ENCODE measurements at places on chromosomes 1 and 21.

- no peak for DNase-seq
Observed at GRCh38 chr1:22754824-22755223, 44.2 kb downstream of the EPHB2 start.

- DNase-seq: no peak
Observed at GRCh38 chr1:39689214-39689613, 2.0 kb downstream of the HPCAL4 start.

DNA sequence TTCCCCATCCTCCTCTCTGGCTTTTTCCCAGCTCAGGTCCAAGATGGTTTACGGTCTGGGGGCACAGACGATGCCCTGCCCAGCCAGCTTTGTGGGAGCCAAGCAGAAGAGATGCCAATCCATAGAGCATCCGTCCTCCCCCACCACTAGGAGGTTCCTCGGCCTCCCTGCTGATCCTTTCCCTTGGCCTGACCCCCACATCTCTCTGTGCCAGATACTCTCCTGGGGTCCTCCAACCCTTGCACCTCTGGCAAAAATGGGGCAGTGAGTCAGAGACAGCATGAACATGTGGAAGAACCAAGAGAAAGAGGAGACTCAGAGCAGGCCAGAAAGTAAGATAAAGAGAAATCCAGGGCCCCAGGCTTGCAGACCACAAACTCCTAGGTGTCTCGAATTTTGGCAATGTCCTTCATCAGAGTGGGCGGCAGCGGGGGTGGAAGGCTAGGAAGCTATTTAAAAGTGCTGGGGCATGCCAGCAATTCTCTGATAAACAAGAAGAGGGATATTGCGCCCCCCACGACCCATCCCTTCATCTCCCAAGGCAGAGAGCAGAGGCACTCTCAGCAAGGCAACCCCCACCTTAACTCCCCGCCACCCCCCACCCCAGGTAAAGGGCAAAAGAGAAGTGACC, 11.4 kb downstream of the BLACAT1 start:
- no peak for DNase-seq

- peak; percentile 9 for DNase-seq
Observed at GRCh38 chr1:62912028-62912638, 128.2 kb downstream of the ATG4C start.

DNA sequence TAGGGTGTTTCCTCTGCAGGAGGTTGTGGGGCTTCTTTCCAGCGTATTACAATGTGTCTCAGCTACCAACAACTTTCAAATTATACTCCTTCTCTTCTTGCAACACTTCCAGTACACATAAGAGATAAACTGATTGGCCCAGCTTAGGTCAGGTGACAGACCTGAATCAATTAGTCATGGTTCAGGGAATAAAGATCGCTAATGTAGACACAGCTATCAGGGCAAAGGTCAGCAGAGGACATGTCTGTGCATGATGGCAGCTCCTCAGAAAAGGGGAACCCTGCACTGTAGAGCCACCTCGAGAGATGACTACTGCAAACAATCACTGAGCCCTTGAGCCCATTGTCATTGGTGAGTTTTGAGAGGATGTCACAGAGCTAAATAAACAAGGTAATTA, 36.8 kb upstream of the PKN2 start:
- no peak for DNase-seq

DNA sequence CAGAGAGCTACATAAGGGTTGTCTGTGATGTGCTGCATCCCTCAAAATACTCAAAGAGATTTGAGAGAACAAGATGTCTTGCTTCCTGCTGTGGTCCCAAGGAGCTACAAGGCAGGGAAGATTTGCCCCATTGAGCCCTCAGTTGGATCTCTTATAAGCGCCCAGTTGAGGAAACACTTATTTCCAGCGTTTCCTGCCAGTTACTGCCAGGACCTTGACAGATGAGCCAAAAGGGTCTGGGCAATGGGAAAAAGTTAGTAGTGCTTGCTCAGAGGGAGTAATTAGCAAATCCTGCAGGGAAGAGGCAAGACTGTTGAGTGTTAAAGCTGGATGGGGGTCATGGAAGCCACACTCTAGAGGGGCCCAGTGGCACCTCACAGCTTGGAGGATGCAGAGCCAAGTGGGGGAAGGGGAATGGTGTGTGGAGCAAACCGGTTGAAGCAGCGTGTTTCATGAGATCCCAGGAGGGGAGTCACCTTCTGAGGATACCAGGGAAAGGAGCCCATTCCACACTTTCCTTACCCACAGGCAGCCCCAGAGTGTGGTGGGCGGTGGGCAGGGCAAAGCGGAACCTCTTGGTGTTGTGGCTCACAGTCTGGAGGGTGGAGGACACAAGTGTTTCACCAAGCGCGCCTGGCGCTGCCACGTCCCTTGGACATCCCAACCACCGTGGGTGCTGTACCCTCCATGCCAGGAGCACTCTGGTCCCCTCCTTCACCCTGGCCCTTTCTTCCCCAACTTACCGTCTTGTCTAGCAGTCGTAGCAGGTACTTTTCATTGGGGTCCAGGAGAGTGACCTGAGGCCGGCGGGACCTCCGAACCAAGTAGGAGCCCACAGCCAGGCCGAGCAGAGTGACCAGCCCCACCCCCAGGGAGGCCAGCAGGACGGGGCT, 805 bp downstream of the CYB5R1 start:
- no peak for DNase-seq

GRCh38 chr1:90573736-90574135, 143.4 kb downstream of the BARHL2 start:
- DNase-seq: no peak

DNA sequence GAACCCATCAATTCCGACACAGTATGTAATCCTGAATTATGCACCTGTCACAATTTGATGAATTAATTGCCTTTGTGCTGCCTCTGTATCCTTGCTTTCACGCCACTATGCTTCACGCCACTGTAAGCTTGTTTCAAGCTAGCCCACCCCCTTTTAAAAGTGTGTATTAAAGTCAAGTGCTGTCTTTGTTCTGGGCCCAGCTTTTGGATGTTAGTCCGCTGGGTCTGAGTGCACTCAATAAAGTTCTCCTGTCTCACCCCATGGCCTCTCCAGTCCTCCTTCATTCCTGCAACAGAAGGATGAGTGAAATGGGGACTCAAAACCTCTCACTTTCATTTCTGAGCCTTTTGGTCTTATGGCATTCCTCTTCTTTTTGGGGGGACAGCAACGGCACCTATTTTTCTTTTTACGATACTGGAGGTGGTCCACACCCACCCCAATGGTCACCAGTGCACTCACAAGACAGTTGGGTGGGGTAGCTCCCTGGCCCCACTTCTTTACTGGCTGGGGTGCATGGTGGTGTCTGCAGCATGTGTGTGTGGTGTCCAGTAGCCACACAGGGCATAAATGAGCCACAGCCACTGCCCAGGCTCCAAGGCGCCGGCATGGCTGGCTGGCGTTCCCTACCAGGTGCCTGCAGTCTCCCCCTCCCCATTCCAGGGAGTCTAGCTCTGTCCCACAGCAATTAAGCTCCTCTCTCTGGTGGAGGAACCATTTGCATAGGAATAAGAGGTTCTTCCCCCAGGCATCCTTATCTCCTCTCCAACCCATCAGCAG, 1.8 kb downstream of the THEM4 start:
- DNase-seq: no peak

GRCh38 chr1:224067621-224068457, 46.1 kb upstream of the FBXO28 start:
- no peak for DNase-seq

- no peak for DNase-seq
Observed at GRCh38 chr1:43147625-43148327, 24.3 kb downstream of the EBNA1BP2 start.

GRCh38 chr1:162485236-162485635, 12.4 kb upstream of the UHMK1 start:
- DNase-seq: no peak

- DNase-seq: no peak
Observed at GRCh38 chr1:19234224-19234623, 17.1 kb downstream of the EMC1 start.

GRCh38 chr1:62688687-62689085, 500 bp upstream of the DOCK7 start:
- no peak for DNase-seq

GRCh38 chr1:100875228-100875627, 19.4 kb downstream of the EXTL2 start:
- DNase-seq: no peak

- no peak for DNase-seq
Observed at GRCh38 chr1:119831027-119831426, 19.8 kb upstream of the REG4 start.

GRCh38 chr21:45135122-45135521, 60.7 kb downstream of the ADARB1 start:
- no peak for DNase-seq

- DNase-seq: no peak
Observed at GRCh38 chr1:20282533-20282932, 8.1 kb upstream of the VWA5B1 start.

DNA sequence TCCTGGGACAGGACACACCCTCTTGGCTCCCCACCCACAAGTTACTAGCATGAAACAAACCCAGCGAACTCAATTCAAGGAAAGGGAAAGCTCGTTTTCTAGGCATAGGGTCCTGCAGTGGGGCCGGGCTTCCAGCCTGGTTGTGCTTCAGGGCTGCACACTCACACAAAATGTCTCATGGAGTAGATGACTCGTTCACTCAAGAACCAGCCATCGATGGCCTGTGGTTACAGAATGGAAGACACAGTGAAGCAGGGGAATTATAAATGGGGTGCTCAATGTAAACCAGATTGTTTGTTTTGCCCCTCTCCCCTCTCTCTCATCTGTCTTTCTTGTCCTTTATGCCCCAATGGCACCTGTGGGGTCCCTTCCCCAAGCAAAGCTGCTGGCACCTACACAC, 56.0 kb upstream of the COX20 start:
- DNase-seq: no peak

GRCh38 chr1:194447636-194448035, 1261.2 kb upstream of the B3GALT2 start:
- DNase-seq: no peak

- DNase-seq: no peak
Observed at GRCh38 chr1:12168451-12169160, 1.8 kb downstream of the TNFRSF1B start.

- DNase-seq: no peak
Observed at GRCh38 chr21:27803571-27803970, 836.7 kb upstream of the ADAMTS5 start.
